NCI-H1092 treated with DMSO at 0.1 percent for 48 hours (cell line): ENCODE measurements at places on chromosomes 7 and 10.

DNA sequence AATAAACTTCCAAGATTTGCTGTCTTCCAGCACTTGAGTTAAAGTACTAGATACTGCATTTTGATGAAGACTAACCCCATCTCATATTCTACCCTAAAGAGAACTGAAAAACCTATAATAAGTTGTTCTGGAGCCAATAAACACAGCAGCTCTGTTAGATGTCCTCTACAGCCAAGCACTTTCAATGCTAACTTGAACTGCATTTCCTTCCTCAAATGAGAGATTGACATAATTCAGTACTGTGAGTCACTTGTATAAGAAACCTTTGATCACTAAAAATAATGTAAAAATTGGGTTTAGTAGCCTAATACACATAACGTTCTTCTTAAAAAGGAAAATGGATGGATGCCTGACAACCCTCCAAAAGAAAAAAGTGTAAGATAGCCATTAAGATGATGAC is 81.3 kb downstream of the ITGB8 start:
- no peak for DNase-seq

GRCh38 chr7:76397409-76398183 is 11.9 kb downstream of the SSC4D start:
- DNase-seq, result peak; percentile 62

DNA sequence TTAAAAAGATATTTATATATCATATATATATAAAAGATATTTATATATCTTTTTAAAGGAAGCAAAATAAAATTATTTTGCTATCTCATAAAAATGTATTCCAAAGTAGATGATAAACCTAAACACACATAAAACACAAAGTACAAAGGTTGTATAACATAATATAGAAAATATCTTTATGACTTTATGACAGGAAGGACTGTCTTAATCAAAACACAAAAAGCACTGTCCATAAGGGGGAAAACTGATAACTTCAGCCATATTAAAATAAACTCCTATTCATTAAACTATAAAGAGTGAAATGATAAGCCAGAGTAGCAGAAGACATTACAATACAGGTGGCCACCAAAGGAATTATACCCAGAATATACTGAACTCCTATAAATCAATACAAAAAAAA is 34.8 kb downstream of the KDM7A start:
- no peak for DNase-seq

- DNase-seq, result no peak
Observed at GRCh38 chr7:5672468-5672867, 109.0 kb downstream of the RNF216 start.

- no peak for DNase-seq
Observed at GRCh38 chr7:154744861-154745258, 258.1 kb downstream of the PAXIP1 start.

- DNase-seq, result no peak
Observed at GRCh38 chr10:111579473-111579872, 502.6 kb downstream of the ADRA2A start.

- no peak for DNase-seq
Observed at GRCh38 chr7:149685455-149685854, 87.9 kb downstream of the ZNF467 start.

DNA sequence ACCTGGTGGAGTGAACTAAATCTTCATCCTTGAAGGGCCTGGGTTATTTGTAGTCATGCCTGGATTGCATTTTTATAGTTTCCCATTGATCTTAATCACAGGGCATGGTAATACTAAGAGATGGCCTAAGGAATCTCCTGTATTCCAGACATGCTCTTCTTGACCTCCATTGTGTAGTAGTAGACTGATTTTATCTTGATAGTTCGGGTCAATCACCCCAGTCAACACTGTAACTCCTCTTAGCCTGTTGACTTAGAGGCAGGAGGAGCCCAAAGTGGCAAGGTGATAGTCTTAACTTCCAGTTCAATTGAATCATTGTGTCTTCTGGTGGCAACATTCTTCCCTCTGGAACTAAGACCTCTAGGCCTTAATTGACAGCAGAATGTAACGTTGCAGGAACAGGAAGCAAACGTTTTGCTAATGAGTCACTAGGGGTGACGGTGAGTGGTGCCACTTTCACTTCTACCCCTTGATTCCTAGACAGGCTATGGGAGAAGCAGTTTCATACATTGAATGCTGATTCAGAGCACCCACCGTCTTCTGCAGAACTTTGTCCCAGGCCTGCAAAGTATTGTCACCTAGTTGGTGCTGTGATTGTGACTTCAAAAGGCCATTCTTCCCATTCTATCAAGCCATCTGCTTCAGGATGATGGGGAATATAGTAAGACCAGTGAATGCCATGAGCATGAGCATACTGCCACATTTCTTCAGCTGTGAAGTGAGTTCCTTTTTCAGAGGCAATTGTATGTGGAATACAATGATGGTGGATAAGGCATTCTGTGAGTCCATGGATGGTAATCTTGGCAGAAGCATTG is 24.0 kb upstream of the PAPSS2 start:
- no peak for DNase-seq

DNA sequence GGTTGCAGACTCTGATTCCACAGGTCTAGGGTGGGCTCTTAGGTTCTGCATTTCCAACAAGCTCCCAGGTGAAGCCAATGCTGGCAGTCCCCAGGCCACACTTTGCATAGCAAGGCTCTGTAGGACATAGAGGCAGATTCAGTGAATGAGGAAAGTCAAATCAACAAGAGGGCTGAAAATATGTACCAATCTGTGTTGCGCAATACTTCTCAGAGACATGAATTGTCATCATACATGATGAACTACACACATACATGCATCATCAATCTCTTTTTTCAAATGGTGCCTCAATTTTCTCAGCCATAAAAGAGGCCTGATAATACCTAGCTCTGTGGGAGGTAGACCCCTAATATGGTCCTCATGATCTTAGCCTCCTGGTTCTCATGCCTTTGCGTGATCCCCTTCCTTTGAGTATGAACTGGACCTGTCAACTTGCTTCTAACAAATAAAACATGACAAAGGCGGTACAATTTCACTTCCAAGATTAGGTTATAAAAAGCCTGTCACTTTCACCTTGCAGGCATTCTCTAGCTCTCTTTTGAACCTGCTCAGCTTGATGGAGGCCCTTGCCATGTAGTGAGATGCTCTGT is 49.0 kb downstream of the PIK3CG start:
- no peak for DNase-seq

- DNase-seq, result peak; percentile 38
Observed at GRCh38 chr10:121112579-121113384, 261.6 kb downstream of the WDR11 start.

GRCh38 chr10:110625356-110625894 is 18.7 kb upstream of the RBM20 start:
- no peak for DNase-seq

- no peak for DNase-seq
Observed at GRCh38 chr7:143415742-143416397, 7.2 kb upstream of the EPHA1 start.

GRCh38 chr10:111207500-111207899 is 130.7 kb downstream of the ADRA2A start:
- no peak for DNase-seq

GRCh38 chr7:34807548-34808340 is 149.7 kb downstream of the NPSR1 start:
- DNase-seq, result no peak

DNA sequence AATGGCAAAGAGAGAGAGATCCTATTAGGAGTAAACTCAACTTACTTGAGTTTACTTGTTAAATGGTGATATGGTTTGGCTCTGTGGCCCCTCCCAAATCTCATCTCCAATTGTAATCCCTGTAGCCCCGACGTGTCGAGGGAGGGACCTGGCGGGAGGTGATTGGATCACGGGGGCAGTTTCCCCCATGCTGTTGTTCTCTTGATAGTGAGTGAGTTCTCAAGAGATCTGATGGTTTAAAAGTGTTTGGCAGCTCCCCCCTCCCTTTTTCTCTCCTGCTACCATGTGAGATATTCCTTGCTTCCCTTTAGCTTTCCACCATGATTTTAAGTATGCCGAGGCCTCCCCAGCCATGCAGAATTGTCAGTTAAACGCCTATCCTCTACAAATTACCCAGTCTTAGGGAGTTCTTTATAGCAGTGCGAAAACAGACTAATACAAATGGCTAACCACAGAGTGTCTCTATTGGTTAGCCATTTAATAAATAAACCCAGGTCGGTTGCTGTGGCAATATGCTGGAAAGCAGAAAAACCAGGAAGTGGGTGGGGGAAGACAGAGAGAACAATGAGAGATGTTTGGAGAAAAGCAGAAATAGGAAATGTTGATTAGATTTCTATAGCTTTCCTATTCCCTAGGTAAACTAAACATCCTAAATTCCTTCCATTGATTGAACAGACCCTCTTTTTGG is 3.0 kb upstream of the STMP1 start:
- no peak for DNase-seq

DNA sequence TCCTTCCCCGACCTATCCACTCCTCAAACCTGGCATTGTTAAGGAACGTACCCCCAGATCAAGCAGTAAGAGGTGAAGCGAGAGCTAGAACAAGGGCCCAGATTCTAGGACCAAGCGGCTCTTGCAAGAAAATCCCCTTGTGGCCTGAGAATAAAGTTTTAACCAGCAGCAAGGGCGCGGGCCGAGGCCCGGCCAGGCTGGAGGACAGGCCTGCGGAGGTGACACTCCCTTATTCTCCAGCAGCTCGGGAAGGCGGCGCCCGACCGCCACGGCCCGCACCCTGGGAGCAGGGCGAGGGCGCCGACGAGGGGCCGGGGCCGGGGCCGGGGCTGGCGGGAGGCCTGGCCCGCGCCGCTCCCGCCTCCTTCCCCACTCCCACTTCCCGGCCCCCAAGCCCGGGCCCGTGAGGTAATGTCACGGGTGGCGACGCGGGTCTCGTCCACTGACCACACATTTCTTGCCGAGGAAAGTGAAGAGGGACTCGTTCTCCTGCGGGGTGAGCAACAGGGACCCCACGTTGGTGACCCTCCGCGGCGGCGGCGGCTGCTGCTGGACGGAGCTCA is 551 bp downstream of the WASL start:
- peak; percentile 50 for DNase-seq

DNA sequence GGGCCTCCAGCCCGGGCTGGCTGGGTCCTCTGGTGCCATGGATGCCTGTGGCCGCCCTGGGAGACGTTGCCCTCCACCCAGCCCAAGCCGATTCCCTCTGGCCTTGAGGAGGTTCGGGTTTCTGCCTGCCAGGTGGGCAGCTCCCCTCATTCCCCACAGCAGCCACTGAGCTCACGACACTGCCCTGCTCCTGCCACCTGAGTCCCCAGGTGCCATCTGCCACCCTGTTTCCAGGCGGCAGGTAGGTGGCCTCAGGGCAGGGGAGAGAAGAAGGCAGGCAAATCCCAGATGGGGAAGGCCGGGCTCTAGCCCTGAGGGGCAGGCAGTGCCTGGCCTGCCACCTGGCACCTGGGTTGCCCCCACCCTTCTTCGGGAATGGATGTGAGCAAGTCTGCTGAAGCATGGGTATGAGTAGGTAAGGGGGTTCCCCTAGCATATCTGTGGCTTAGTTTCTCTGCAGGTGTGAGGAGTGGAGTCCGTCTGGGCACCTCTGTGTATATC is 92.2 kb upstream of the PPIF start:
- no peak for DNase-seq
